Hepatocyte (in vitro differentiated cells): ENCODE measurements at places on chromosomes 2 and 18.

DNA sequence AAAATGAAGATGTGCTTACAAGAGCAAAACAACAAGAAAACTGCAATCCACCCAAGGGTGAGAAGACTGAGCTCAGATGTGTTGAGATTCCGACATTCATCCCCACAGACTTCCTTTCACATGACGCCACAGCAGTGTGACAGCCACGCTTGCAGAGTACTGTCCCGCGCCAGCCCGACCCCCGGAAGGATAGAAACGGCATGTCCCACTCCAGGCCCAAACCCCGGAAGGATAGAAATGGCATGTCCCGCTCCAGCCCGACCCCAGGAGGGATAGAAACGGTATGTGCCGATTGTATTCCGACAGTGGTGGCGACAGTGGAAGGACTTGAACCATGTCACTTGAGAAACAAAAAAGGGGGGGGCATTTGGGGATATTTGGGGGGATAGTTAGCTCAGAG lies 119.1 kb upstream of the PXDN start:
- no peak for DNase-seq

DNA sequence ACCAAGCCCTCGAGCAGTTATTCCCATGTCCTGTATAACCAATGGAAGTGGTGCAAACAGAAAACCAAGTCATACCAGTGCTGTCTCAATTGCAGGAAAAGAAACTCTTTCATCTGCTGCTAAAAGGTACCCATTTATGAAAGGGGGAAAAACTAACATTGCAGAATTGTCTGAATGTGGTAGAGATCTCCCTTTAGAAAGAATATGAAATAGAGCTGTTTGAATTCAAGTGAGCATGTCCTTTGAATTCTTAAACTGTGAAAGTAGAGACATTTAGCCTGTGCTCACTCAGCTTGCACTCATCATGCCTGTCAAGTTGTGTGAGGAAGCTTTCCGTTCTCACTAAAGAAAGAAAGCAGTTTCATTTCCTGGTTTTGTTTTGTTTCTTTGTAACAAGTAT lies 87.4 kb downstream of the EML4 start:
- no peak for DNase-seq

- DNase-seq, result no peak
Observed at GRCh38 chr2:110955556-110955955, 165.2 kb upstream of the BCL2L11 start.

DNA sequence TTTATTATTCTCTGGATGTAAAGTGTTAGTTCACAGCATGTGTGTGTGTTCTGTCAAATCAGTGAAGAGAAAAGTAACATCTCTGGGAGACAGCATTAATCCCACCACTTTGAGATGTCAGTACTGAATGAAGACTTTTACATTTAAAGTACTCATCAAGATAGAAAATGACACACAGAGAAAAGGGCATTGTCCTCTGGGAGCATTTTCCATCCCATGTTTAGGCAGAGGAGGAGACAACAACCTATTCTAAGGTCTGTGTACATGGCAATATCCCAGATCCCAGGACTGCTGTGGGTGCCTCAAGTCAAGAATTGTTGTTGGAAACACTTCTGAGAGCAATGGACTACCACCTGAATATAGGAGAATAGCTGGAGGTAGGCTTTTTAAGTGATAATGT lies 201.5 kb downstream of the PPP1R1C start:
- DNase-seq, result no peak

- no peak for DNase-seq
Observed at GRCh38 chr2:120491111-120491625, 145.2 kb downstream of the INHBB start.

GRCh38 chr2:157989227-157989626 lies 112.4 kb upstream of the UPP2 start:
- DNase-seq, result no peak

DNA sequence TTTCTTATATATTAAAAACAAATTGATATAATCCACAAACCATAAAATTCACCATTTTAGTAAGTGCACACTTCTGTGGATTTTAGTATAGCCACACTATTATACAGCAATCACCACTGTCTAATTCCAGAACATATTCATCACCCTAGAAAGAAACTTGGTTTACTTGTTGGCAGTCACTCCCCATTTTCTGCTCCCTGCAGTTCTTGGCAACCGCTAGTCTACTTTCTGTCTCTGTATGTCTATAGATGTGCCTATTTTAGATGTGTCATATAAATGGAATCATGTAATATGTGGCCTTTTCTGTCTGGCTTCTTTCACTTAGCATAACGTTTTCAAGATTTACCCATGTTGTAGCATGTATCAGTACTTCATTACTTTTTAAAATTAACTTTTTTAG lies 5.7 kb downstream of the CKAP2L start:
- no peak for DNase-seq

DNA sequence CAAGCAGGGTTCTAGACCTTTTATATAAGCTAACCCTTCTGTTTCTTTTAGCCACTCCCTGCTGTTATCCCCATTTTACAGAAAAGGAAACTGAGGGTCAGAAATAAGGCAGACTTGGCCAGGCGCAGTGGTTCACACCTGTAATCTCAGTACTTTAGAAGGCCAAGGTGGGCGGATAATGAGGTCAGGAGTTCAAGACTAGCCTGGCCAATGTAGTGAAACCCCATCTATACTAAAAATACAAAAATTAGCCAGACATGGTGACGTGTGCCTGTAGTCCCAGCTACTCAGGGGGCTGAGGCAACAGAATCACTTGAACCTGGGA lies 14.3 kb downstream of the RUFY4 start:
- no peak for DNase-seq

DNA sequence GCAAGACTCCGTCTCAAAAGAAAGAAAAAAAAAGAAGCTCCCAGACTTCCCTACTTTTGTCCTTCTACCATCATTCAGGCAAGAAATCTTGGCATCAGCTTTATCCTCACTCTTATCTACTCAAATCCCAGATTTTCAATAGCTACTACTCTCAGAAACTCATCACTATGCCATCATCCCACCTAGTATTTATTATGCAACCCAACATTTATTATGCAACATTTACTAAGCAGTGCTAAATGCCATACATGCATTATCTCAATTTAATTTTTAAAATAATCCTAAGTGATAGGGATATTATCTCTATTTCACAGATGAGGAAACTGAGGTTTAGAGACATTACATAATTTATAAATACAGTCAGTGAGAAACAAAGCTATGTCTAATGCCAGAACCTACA lies 4.1 kb downstream of the USP37 start:
- no peak for DNase-seq

DNA sequence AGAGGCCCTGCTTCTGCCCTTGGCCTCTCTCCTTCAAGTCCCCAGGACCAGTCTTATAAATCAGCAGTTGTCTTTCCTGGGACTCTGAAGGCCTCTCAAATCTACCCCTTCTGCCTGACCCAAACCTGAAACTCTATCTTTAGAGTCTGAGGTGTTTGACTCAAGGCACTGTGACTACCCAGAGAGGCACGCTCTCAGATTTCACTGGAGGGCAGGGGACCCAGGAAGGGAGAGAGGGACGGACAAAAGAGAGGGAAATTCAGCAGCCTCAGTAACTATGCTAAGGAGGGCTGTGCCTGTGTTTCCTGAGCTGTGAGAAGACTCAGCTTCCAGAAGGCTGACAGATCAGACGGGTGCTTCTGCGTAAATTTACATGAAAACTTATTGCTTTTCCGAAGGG lies 217.8 kb downstream of the HAUS1 start:
- no peak for DNase-seq

DNA sequence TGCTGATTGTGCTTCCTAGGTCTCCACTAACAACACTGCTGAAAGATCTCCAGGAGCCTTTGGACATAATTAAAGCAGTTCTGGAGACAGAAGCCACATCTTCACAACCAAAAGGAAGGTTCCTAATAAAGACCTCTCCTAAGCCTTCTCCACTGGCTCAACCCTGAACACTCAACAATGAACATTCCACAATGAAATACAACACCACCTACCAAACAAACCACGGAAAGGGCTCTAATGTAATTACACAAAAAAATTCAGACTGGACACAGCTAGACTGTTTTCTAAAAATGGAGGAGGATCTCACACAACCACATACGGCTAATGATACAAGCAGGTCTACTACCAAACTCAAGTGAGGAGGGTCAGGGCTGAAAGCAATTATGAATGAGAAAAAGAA lies 43.6 kb downstream of the NOL10 start:
- no peak for DNase-seq

DNA sequence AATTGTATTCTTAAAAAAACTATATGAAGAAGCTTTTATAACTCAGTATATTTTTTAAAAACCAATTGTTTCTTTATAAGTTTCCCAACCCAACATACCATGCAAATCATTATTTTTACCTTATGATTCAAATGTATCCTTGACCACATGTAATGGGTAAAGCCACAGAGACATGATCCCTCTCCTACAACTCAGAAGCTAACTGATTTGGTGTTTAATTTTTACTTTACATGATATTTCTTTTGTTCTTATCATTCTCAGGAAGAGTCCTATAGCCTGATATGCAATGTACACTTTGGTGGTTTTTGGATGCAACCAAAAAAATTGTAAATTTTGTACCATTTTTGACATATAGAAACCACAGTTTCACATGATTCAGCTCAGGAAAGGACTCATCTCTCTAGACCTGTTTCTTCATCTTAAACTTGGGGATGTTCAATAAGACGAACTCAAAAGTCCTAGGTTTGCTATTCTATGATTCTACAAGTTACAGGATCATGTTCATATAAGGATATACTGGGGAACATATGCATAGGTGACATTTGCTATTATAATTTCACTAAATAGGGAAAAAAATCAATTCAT lies 85.2 kb upstream of the RBBP8 start:
- no peak for DNase-seq

DNA sequence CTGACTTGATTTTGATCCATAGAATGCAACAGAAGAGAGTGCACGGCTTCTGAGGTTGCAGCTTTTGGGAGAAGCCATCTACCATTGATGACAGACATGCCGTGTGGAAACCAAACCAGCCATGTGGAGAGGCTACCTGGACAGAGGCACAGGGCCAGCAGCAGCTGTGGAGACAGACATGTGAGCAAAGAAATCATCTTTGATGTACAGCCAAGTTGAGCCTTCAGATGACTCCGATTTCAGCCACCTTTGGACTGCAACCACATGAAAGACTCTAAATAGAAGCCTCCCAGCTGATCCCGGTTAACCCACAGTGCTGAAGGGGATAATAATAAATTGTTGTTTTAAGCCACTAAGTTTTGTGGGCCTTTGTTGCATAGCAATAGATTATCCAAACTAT lies 54.2 kb downstream of the TSN start:
- no peak for DNase-seq

- no peak for DNase-seq
Observed at GRCh38 chr2:164671664-164672396, 50.5 kb upstream of the GRB14 start.

- peak; percentile 80 for DNase-seq
Observed at GRCh38 chr2:43484323-43484930, 111.4 kb downstream of the THADA start.

DNA sequence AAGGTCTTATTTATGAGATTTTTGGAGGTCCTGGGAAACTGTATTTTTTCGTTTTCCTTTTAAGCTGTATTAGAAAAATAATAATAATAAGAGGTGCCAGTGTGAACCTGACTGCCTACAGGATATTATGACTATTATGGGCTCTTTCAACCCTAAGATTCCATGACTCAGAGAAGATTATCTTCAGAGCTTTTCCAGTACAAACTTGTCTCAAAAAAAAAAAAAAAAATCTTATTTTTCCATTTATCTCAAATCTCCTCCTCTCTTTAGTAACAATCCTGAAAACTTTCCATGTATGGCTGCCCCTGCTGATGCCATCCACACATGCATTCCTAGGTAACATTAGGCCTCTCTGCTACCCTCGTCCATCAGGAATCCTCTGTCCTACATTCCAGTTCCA lies 36.7 kb upstream of the RPE start:
- no peak for DNase-seq

- DNase-seq, result no peak
Observed at GRCh38 chr2:48332286-48332685, 197.7 kb upstream of the STON1 start.

- peak; percentile 19 for DNase-seq
Observed at GRCh38 chr2:181643151-181643550, 13.8 kb downstream of the CERKL start.

- no peak for DNase-seq
Observed at GRCh38 chr2:23073671-23074070, 311.3 kb upstream of the KLHL29 start.

DNA sequence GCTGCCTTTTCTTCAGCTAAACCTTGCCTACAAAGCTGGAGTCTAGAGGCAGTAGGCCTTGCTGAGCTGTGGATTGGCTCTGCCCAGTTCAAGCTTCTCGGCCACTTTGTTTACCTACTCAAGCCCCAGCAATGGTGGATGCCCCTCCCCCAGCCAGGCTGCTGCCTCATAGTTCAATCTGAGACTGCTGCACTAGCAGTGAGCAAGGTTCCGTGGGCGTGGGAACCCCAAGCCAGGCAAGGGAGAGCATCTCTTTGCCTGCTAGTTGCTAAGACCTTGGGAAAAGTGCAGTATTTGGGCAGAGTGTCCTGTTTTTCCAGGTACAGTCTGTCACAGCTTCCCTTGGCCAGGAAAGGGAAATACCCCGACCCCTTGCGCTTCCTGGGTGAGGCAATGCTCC lies 68.9 kb downstream of the VAPA start:
- DNase-seq, result no peak

- DNase-seq, result no peak
Observed at GRCh38 chr2:182907081-182907830, 40.8 kb upstream of the FRZB start.

GRCh38 chr18:76487070-76487469 lies 8.0 kb downstream of the ZNF516 start:
- no peak for DNase-seq

DNA sequence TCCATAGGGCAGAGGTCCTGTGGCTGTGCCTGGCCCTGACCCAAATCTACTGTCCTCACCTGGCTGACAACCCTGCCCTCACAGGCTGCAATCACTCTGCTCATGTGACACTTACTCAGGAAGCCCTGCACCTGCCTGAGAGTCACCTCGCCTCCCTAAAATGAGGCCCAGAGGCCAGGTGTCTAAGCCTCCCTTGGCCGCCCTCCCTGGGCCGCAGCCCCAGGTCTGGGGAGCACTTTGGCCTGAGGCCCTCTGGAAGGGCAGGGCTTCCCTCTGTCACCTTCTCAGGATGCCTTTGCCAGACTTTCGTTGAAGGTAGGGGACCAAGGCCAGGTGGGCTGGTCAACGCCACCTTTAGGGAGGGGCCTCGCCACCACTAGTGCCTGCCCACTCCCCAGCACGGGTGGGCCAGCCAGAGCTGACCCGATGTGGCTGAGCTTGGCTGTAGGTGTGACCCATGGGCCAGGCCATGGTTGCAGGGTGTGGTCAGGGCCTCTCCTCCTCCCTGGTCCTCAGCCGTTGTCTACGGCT lies 6.1 kb upstream of the GPC1 start:
- DNase-seq, result no peak

- DNase-seq, result no peak
Observed at GRCh38 chr2:238139196-238140039, 950 bp downstream of the KLHL30 start.

- peak; percentile 34 for DNase-seq
Observed at GRCh38 chr2:75666911-75667310, 20.3 kb downstream of the MRPL19 start.
